Pulmonary artery endothelial cell (primary cell): ENCODE measurements at places on chromosomes 1 and 21.
A peak's percentile ranks its signal among the peaks of the same experiment; 100 is the strongest.

GRCh38 chr1:53316766-53317581, 10.9 kb downstream of the LRP8 start:
- DNase-seq: no peak

GRCh38 chr1:153763365-153764225, 11.6 kb upstream of the SLC27A3 start:
- DNase-seq: peak; percentile 66

DNA sequence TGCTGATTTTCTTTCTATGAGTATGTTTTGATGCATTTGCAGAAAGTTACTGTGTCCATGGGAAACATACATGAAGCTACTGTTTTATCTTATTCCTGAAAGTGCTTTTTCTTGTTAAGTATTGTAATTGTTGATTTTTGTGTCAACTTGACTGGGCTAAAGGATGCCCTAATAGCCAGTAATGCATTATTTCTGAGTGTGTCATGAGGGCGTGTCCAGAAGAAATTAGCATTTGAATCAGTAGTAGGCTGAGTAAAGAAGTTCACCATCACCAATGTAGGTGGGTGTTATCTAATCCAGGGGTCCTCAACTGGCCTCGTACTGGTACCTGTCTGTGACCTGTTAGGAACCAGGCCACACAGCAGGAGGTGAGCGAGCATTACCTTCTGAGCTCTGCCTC, 760.2 kb downstream of the PLA2G4A start:
- DNase-seq: no peak

- no peak for DNase-seq
Observed at GRCh38 chr1:204069887-204070286, 3.0 kb upstream of the SOX13 start.

DNA sequence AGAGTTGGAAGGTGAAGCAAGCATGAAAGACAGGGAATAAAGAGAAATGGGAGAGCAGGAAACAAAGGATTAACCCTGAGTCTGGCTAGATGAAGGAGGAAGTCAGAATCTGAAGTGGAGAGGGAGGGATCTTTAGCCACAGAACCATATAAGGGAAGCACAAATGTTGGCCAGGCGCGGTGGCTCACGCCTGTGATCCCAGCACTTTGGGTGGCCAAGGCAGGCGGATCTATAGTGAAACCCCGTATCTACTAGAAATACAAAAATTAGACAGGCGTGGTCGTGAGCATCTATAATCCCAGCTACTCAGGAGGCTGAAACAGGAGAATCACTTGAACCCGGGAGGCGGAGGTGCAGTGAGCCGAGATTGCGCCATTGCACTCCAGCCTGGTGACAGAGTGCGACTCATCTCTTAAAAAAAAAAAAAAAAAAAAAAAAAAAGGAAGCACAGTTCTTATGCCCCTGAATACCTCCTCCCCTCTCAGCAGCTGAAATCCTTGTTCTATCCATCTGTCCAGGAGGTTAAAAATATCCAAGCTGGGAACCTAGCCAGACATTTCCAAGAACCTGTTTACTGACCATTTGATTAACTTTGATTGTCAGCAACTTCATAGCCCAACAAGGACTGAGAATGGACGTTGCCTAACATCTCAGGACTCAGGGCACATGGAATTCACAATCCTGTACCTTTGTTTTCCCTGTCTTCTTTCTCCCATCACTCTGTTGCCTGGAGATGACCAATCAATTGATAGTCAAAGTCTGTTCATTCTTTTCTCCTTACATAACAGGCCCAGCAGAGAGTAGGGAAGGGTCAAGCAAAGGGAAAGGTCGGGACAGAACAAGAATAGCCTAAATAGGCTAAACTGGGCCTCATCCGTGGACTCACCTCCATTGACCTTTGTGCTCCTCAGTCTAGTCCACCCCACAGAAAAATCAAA, 10.6 kb downstream of the TXNIP start:
- DNase-seq: peak; percentile 40

GRCh38 chr1:151485685-151486255, 25.4 kb upstream of the CGN start:
- DNase-seq: no peak

- no peak for DNase-seq
Observed at GRCh38 chr1:62954758-62955157, 170.8 kb downstream of the ATG4C start.

DNA sequence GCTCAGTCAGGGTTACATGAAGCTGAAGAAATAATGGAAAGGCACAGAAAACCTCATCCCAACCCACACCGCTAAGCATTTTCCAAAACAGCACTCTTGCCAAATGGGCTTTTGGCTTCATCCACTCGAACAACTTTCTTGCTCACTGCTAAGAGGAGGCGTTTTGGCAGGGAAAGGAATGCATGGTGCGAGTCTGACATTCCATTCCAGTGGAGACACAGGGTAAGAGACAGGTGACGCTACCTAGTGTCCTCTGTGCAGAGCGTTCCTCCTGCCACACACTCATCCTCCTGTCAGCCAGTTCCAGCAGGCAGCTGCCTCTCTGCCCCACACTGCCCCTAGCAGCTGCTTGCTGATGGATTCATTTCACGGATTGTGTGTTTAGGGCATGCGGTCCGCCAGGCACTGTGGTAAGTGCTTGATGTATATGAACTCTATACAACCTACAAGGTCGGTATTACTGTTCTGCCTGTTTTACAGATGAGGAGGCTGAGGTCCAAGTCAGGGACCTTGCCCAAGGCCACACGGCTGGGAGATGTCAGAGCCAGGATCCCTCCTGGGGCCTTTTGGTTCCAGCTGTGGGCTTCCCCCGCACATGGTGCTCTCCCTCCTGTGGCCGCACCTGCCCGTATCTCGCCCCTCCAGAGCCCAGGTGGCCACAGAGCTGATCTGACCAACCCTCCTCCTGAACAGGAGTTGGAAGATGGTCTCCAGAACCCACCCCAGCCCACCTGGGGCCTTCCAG, 25.7 kb upstream of the BACE2 start:
- DNase-seq: no peak

GRCh38 chr1:100979631-100980030, 46.0 kb downstream of the DPH5 start:
- DNase-seq: no peak

DNA sequence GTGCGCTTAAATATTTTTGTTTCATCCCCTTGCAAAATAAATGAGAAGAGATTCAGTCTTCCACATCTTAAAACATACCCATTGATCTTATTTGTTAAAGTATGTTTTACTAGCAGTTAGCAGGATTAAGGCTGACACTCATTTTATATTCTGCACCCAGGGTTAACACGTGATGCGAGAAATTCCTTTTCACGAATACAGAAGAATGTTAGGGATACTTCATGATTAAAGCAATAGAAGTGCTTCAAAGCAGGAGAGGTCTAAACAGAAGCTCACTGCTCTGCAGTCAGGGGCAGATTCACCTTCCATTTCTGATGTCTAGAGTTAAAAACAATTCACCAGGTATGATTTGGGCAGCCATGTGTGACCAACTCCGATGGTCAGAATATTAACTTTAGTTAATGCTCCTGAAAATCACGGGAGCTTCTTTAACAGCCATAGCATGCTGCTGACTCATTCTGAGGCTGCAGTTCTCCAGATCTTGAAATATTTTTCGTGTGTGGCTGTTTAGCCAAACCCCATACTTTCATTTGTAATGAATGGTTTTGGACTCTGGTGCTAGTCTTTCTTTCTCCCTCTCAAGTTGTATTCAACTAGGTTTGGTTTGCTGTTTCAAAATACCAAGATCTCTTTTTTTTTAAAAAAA, 19.7 kb downstream of the BCAR3 start:
- no peak for DNase-seq

GRCh38 chr1:22231995-22232690, 89.2 kb upstream of the WNT4 start:
- DNase-seq: no peak

DNA sequence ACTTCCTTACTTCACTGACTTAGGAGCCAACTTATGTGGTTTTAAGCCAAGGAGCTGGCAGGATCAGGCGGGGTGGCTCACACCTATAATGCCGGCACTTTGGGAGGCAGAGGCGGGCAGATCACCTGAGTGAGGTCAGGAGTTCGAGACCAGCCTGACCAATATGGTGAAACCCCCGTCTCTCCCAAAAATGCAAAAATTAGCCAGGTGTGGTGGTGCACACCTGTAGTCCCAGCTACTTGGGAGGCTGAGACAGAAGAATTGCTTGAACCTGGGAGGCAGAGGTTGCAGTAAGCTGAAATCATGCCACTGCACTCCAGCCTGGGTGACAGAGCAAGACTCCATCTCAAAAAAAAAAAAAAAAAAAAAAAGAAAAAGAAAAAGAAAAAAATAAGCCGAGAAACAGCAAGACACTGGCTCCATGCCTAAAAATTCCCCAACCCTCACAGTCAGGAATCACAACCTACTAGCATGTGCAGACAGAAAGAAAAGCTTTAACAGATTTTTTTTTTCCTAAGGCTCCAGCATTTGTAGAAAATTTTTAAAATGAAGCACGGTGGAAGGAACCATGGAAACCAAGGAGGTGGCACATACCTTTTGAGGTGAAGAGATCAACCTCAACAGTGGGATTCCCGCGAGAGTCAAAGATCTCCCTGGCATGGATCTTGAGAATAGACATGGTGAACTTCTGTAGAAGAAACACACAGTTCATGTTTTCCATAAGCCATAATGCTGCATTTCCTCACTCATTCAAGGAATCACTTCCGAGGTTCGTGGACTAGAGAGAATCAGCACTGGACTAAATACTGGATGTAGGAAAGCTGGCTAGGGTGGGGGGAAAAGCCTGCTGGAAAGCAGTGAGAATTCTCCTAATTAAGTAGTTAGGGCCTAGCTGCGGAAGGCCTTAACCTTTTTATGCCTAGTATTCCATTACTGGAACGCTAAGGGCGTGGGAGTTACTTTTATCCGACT, 4.0 kb downstream of the ENO1 start:
- no peak for DNase-seq
